ENCODE measurements at places on chromosomes 6 and 20. TPM values are rescaled to one million over a fixed set of nuclear protein-coding genes. Genes with fewer than 3 reads are reported as not detected.

DNA sequence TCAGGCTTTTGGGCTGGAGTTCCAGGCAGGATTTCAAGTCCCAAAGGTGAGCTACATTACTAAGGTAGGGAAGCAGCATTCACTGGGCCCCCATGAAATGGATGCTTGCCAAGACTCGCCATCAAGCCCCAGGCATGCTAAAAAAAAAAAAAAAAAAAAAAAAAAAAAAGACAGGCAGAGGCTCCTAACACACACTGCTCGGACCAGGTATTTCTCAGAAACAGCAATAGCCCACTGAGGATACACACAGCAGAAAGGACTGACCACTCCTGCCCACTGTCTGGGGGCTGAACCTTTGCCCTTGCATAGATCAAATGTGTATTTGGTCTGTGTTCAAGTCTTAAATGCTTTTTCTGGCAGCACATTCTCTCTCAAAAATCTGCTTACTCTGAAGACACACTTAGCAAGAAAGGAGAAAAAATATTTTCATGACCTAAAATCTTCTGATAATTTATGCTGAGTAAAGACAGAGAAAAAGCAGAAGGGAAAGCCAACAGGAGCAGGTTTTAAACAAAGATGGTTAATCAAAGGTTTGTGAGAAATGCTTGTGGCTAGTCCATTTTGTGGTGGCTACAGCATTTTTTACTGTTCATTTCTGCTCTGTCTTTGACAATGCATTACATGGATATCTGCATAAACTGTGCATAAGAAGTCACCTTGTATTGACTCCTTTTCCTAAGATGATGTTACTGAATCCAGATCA lies 37.9 kb upstream of the BEND6 start:
- no peak for DNase-seq

GRCh38 chr6:163417595-163417994 lies 3.1 kb downstream of the QKI start:
- no peak for DNase-seq

The TMEM14C gene
- 110 TPM for polyA plus RNA-seq

The BPIFB1 gene
- 0.09 TPM for polyA plus RNA-seq

The TBXT gene
- polyA plus RNA-seq, result not detected

The KIAA0408 gene
- polyA plus RNA-seq, result 20.1 TPM

DNA sequence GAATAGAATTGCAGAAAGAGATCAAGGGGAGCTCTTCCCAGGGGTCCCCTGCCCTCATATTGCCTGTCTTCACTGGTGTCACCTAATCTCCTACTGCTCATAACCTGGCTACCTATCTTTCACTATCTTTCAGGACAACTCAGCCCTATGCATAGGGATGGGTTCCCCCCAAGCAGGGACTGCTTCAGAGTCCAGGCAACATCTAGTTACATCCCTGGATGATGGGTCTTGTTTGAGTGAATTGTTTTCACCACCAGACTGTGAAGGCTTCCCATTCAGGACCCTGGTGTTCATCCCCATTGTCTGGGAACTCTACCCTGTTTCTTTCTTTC lies 850 bp upstream of the HECA start:
- no peak for DNase-seq

The CLPSL1 gene
- polyA plus RNA-seq, result not detected

- DNase-seq, result no peak
Measured at GRCh38 chr6:14727494-14728395, 518.1 kb upstream of the JARID2 start.

- DNase-seq, result no peak
Measured at GRCh38 chr6:35648203-35648602, 40.5 kb downstream of the FKBP5 start.

DNA sequence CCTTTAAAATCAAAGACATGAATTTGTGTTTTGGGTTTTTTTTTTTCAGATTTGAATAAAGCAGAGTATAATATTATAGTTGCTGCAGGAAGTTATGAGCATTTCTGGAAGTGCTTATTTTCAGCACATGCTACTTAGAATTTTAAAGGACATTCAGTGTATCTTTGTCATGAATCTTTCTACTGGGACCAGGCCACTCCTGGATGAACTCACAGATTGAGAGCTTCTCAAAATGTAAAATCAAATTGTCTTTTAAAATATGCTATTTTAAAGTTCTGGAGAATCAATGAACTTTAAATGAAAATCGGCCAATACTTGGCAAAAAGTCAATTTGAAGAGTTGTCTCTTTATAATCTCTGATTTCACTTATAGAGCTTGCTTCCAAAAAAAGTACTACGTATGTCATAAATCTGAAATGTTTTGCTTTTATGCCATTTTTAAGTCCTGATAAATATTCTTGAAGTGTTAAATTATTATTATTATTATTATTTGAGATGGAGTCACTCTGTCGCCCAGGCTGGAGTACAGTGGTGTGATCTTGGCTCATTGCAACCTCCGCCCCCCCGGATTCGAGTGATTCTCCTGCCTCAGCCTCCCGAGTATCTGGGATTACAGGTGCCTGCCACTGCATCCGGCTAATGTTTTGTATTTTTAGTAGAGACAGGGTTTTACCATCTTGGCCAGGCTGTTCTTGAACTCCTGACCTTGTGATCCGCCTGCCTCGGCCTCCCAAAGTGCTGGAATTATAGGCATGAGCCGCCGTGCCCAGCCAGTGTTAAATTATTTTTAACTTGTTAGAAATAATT lies 175.7 kb upstream of the AKAP12 start:
- peak; percentile 69 for DNase-seq

The HCRTR2 gene
- polyA plus RNA-seq, result not detected

GRCh38 chr20:52004715-52005114 lies 186.9 kb downstream of the ZFP64 start:
- DNase-seq, result no peak
